ENCODE measurements at places on chromosomes 12 and 14. TPM values are rescaled to one million over a fixed set of nuclear protein-coding genes. Genes with fewer than 3 reads are reported as not detected.

CTSG gene
- polyA plus RNA-seq: 0.35 TPM

BCL11B gene
- 2.6 TPM for polyA plus RNA-seq

RBM19 gene
- polyA plus RNA-seq: 27.2 TPM

ZFHX2 gene
- polyA plus RNA-seq: 7.0 TPM

COX8C gene
- polyA plus RNA-seq: 0.66 TPM

PRB2 gene
- polyA plus RNA-seq: not detected

ASCL1 gene
- polyA plus RNA-seq: 0.09 TPM

FAIM2 gene
- 5.3 TPM for polyA plus RNA-seq

SRRM4 gene
- 0.17 TPM for polyA plus RNA-seq

- no peak for DNase-seq
Measured at GRCh38 chr14:92753250-92753649, 4.8 kb upstream of the LGMN start.

- DNase-seq: no peak
Measured at GRCh38 chr12:92619730-92620684, 82.8 kb upstream of the PLEKHG7 start.

DNA sequence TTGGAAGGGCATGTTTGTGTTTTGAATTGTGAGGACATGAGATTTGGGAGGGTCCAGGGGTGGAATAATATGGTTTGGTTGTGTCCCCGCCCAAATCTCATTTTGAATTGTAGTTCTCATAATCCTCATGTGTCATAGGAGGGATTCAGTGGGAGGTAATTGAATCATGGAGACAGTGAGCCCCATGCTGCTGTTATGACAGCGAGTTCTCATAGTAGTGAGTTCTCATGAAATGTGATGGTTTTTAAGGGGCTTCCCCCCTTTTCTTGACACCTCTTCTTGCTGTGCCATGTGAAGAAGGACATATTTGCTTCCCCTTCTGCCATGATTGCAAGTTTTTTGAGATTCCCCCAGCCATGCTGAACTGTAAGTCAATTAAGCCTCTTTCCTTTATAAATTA is 260.0 kb downstream of the DUSP6 start:
- no peak for DNase-seq

GRCh38 chr12:132218915-132219314 is 74.7 kb downstream of the NOC4L start:
- no peak for DNase-seq

DNA sequence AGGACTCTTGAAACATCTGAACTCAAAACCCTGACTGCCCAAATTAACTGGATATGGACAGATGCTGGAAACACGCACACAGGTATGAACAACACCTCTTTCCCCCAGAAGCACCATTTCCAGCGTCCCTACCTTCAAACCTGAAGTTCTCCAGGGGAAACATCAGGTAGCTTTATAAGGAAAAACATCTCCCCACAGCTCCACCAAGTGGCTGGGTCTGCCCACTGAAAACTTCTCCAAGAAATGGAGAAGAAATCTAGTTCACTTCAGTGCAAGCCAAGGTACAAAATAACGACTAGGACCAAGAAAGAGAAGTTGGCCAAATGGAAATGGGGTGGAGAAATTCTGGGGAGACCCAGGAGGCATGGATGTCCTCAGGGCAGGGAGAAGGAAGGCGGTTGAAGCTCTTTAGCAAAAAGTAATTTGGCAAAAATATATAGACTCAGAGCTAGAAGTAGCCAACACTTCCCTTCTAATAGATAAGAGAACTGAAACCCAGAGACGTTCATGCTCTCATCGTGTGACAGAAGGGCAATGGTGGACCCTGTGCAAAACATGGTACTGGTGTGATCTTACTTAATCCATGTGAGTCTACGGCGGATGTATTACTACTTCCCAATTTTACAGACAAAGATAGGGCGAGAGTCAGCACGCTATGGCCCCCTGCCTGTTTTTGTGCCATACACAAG is 10.5 kb upstream of the NUAK1 start:
- no peak for DNase-seq

DNA sequence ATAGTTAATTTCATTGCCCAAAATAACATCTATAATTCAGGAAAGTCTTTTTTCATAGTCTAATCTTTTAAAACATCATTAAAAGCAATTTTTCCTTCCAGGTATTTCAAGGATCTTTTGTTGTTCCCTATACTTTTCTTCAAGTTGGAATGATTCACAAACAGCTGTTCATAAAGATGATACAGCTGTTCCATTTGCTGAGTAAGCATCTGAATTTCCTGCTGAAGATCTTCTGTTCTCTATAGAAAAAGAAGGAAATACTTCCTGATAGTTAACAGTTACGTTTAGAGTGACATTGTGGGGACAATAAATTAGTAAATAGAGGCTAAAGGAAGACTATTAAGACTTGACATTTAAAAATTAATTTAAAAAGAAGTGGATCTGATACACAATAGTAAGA is 30.3 kb upstream of the ESR2 start:
- no peak for DNase-seq

GRCh38 chr12:101592921-101593320 is 1.9 kb upstream of the MYBPC1 start:
- no peak for DNase-seq

- DNase-seq: no peak
Measured at GRCh38 chr14:61119006-61119405, 138.0 kb downstream of the SLC38A6 start.

DNA sequence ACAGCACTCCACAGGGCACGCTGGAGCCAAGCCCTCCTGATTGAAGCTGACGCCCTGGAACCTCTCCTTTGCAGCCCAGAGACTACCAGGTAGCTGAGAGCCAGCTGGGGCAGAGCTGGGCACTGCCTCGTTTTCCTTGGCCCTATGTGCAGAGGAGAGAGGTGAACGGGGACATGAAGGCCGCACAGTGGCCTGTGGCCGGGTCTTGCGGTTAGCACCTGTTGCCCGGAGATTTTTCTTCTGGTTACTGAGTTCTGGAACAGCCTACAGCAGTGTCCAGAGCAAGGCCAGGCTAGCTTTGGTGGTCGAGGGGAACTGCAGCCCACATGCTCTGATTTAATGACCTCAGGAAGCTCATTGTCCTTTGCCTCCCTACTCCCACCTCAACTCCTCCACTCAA is 201.3 kb upstream of the PRMT8 start:
- no peak for DNase-seq

GRCh38 chr12:108683906-108684556 is 47.3 kb downstream of the CORO1C start:
- DNase-seq: no peak

- no peak for DNase-seq
Measured at GRCh38 chr14:71905031-71905430, 27.2 kb upstream of the RGS6 start.

- no peak for DNase-seq
Measured at GRCh38 chr12:84922693-84923092, 10.1 kb upstream of the SLC6A15 start.

- DNase-seq: no peak
Measured at GRCh38 chr12:16670456-16671050, 64.6 kb upstream of the LMO3 start.

DNA sequence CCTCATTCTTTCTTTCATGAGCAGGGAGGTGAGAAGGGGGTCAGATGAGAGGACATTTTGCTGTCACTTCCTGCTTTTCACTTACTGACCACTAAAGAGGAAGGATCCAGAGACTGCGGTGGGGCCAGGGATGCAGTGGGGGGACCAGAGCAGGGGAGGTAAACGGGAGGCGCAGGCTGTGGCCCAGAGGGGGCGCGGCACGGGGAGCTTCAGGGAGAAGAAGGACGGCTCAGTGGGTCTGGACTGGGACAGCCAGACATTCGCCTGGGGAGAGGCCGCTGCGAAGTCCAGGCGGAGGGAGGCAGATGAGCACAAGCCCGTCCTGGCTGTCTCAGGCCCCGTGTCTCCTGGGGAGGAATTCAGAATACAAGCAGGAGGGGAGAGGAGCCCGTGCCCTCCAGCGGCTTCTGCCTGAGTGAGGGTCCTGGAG is 41.2 kb downstream of the SLC6A12 start:
- no peak for DNase-seq

DNA sequence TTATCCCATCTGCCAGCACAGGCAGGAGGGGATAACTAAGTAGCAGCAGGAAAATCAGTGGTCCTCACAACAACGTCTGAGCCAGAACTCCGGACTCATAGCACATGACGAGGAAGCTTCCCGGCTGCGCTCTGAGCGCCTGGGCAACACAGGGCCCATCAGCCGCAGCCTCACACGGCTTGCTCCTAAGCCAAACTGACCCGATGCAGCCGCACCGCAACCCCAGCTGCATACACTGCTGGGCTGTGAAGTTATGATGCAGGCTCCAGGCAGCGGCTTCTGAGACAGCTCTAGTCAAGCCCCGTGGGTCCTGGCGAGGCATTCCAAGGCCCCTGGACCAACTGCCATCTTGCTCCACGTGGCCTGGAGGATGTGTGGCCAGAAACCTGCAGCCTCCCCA is 28.1 kb downstream of the ZFYVE21 start:
- no peak for DNase-seq

DNA sequence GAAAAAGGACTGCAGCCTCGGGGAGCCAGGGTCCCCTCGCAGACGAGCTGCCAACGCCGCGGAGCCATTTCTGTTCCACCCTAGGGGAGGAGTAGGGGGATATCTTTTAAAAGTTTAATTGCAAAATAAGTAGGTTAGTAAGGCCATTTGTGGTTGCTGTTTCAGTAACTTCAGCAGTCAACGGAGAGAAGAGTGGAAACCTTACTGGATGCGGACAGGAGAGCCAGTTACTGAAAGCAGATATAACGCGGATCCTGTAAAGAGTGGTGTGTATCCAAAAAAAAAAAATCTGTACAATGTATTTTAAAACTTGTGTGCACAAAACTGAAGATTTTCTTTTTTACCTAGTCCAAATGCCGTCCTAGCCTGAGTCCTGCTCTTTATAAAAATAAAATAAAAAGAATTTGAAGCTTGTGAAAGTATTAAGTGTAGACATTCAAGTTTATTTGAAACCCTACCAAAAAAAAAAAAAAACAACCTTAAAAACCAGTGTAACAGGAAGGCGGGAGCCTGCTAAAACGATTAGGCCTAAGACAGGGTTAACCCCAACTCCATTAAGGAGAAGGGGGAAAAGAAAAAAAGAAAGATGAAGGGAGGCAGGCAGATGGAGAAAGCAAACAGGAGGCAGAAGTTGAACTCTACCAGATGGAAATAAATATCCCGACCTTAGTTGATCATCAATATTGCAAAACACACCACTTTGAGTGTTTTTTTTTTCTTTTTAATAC is 1.0 kb upstream of the BTG1 start:
- DNase-seq: no peak

- DNase-seq: no peak
Measured at GRCh38 chr14:90664911-90665310, 151.3 kb downstream of the TTC7B start.

GRCh38 chr12:4190366-4191063 is 83.0 kb upstream of the CCND2 start:
- no peak for DNase-seq

DNA sequence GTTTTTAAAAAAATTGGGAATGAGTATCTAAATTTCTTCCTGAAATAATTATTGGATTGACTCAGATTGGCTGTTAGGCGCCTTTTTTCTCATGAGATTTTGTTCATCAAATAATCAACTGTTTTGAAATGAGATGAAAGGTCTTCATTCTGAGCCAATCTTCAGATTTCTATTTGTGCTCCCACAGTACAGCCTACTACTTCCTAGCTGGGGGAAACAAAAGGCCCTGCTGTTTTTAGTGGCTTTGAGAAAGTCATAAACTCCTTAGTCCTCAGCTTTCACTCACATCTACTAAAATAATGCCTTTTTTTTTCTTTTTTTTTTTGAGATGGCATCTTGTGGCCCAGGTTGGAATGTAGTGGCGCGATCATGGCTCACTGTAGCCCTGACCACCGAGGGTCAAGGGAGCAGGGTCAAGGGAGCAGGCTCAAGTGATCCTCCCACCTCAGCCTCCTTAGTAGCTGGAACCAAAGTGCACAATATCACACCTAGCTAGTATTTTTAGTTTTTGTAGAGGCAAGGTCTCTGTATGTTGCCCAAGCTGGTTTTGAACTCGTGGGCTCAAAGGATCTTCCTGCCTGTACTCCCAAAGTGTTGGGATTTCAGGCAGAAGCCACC is 15.2 kb downstream of the NACA start:
- no peak for DNase-seq

DNA sequence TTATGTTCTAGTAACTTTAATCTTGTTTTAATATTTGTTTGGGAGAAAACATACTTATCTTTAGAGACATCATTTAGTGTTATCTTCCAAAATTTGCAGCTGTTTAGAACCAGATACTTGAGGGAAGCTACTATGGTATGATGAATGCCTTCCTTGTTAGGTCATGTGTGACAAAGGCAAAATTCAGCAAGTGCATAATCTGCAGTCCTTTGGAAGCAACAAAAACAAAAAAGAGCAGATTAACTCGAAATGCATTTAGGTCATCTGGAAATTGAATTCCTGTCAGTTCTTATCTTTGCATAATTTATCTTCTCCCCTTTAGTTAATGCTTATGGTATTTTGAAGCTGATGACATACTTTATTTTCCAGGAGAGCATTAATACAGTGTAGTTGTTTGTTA is 3.5 kb downstream of the FBXO34 start:
- DNase-seq: no peak

- DNase-seq: no peak
Measured at GRCh38 chr12:18907127-18907526, 169.2 kb downstream of the CAPZA3 start.

DNA sequence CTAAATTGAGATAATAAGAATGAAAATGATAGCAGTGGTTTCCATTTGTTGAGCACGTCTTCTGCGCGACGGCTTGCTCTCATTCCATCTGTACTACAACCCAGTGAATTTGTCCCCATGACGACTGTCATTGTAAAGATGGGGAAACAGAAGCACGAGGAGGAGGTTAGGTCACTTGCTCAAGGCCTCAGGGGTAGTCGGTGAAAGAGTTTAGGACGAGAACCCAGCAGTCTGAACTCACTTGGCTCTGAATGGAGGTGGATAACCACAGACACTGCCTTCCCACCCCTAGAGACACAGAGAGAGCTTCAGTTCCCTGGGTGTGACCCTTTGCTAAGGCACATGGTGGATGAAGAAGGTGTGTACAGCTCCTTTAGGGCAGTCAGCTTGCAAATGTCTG is 30.9 kb upstream of the PLEKHG3 start:
- DNase-seq: no peak

GRCh38 chr12:109331301-109331952 is 16.3 kb upstream of the MYO1H start:
- no peak for DNase-seq

DNA sequence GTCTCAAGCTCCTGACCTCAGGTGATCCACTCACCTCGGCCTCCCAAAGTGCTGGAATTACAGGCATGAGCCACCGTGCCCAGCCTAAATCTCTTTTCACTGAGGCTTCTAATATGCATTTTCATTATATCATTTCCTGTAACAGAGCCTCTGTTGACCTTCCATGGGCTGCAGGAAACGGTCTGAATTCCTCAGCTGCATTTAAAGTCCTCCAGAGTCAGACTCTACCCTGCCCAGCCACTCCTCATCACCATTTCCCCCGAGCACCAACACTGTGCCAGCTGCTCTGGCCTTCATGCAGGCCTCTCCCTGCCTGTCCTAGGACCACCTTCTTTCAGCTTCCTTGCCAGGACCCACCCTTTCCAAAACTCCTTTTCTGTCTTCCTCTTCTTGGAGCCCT is 9.8 kb upstream of the NFKBIA start:
- DNase-seq: no peak

Measured in right renal pelvis (tissue), 4 donors.